ENCODE measurements at places on chromosomes 4 and X.

- DNase-seq: peak; percentile 70
These were observed 605.1 kb downstream of the PCDH18 start for GRCh38 chr4:136927172-136927571.

- DNase-seq: no peak
These were observed 18.3 kb upstream of the MSX1 start for GRCh38 chr4:4841156-4841555.

DNA sequence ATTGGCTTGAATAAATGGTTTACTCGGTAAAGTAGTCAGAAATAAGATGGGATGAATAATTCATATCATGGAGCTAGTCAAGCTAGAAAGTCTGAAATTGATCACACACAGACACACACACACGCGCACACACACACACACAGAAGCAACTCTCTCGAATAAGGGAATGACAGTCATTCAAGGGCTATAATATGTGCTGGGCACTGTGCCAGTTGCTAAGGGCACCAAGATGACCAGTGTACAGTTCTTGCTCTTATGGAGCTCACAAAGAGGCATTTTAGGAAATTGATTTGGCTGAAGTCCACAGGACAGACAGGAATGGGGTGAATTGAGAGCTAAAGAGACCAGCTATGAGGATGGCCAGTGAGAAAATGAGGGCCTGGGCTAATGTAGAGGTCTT is 34.2 kb upstream of the SH3D19 start:
- DNase-seq: no peak

DNA sequence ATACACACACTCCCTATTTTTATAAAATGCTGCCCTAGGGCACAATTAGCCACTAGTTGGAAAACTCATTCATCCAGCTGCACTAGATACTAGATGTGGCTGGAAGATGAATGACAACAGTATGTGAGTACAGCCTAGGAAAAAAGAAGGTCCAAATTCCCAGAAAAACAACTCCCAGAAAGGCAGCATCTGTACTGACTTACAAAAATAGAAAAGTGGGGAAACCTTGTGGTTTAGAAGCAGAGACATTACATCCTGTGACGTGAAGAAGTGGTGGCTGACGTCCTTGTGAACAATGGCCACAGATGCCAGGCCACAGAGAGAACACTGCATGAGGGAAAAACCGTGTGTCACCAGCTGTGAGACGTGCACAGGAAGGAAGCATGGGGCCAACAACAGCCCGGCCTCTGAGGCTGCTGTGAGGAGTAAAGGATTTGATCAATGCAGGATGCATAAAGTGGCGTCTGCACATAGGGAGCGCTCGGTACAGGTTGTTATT is 81.2 kb downstream of the SPRY1 start:
- DNase-seq: peak; percentile 49

GRCh38 chr4:4321951-4322688 is 32.1 kb downstream of the ZBTB49 start:
- no peak for DNase-seq

DNA sequence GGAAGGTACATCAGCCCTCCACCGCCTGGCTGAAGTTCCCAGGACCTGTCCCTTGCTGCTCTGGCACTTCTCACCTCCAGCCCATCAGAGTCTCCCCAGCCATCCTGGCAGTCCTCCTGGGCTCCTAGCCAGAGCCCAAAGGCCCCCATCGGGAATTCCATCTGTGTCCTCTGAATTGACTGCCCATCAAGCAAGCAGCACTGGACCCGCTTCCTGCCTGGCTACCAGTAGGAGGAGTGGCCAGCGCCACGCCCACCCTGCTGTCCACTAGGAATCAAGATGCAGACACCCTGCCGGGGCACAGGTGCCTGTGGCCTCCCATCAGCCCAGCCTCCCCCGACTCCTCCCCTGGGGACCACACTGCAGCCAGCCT is 47.2 kb downstream of the C4orf50 start:
- DNase-seq: no peak

DNA sequence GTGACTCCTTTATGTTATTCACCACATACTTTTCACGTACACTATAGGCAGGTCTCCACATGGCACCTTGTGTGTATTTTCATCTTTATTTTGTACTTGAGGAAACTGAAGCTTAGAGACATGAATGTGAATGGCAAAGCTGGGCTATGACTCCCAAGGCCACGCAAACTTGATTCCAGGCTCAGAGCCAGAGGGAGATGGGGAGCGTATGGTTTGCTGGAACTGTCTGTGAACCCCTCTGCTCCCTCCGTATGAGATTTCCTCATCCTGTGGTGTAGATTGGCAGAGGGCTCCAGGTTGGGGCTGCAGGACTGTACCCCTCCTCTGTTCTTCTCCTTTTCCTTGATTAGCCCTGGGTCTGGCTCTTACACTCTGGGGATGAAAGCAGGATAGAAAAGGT is 16.1 kb upstream of the STARD8 start:
- no peak for DNase-seq

DNA sequence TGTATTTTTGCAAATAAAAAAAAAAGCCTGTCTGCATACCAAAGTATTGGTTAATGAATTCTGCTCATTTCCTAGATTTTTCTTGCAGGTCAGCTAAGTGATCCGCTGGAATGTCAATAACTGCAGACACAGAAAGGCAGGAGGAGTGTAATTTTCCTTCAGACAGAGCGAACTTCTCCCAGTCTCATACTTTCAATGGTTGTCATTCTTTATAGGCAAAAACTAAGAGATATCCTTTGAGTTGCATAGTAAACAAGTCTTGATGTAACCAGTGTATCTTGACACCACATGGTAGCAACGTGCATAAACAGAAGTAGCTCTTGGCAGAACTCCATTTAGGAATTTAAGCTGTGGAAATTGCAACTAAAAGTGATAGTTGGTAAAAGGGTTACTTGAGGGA is 8.2 kb downstream of the CAPN6 start:
- DNase-seq: no peak

DNA sequence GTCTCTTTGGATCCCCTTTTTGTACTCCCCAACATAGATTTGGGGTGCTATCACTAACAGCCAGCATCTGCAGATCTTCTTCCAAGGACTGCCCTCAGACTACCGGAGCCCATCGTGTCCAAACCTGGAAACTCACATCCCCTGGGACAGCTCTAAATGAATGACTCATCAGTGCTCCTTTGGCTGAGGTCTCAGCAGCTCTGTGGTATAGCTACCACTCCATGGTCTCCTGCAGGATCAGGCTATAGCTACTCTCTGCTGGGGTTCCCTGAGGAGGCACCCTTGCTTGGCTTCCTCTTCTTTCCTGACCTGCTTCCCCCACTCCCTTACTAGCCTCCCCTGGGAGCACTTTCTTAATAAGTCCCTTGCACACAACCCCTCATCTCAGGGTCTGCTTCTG is 97.5 kb upstream of the PRPS2 start:
- DNase-seq: no peak

GRCh38 chr4:81421346-81422218 is 50.1 kb downstream of the RASGEF1B start:
- DNase-seq: peak; percentile 8

GRCh38 chrX:79167462-79167861 is 23.0 kb downstream of the GPR174 start:
- DNase-seq: no peak

GRCh38 chrX:133307637-133308498 is 89.7 kb upstream of the TFDP3 start:
- no peak for DNase-seq

- DNase-seq: no peak
These were observed 115.7 kb downstream of the IRF2 start for GRCh38 chr4:184358521-184359232.

DNA sequence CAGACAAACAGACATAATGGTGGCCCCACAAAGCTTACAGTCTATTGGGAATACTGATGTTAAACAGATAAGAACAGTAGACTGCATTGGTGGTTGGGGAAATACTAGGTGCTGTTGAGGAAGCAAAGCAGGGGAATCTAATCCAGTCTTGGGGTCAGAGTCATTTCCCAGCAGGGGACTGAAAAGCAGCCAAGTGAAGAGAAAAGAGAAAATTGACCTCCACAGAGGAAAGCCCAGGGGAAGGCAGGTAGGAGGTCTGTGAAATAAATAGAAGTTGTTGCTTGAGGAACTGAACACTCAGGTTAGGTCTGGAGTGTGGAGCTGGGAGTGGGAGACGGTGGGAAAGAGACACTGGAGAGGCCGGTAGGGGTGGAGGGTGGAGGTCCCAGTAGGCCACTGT is 33.0 kb upstream of the LEF1 start:
- no peak for DNase-seq
